ENCODE measurements at places on chromosomes 13 and 19.

DNA sequence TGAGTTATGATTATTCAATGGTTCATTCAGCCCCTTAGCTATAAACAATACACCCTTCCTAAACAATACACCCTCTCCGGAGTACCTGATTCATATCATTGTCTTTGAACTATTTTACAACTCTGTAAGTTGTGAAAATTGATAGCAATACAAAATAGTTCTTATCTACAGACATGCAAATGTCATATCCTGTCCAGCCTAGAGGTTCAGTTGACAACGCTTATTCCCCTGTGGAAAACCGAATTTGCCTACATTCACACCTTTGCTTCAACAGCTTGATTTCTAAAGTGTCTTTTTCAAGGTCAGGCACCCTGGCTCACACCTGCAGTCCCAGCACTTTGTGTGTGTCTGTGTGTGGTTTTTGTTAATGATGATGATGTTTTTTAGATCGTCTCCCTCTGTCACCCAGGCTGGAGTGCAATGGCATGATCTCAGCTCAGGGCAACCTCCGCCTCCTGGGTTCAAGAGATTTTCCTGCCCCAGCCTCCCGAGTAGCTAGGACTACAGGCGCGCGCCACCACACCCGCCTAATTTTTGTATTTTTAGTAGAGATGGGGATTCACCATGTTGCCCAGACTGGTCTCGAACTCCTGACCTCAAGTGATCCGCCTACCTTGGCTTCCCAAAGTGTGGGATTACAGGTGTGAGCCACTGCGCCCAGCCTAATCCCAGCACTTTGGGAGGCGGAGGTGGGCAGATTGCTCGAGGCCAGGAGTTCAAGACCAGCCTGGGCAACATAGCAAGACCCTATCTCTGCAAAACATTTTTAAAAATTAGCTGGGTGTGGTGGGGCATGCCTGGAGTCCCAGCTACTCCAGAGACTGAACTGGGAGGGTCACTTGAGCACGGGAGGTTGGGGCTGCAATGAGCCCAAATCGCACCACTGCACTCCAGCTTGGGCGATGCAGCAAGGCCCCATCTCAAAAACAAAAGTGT is 9.6 kb downstream of the C19orf53 start:
- no peak overlapping the region for H3K27ac ChIP-seq
- H3K36me3 ChIP-seq: peaks cover 8% of the 10 kb centered on the region
- no peaks in the 10 kb centered on the region for H3K27me3 ChIP-seq
- no peak overlapping the region for H3K4me3 ChIP-seq
- no peak for DNase-seq

DNA sequence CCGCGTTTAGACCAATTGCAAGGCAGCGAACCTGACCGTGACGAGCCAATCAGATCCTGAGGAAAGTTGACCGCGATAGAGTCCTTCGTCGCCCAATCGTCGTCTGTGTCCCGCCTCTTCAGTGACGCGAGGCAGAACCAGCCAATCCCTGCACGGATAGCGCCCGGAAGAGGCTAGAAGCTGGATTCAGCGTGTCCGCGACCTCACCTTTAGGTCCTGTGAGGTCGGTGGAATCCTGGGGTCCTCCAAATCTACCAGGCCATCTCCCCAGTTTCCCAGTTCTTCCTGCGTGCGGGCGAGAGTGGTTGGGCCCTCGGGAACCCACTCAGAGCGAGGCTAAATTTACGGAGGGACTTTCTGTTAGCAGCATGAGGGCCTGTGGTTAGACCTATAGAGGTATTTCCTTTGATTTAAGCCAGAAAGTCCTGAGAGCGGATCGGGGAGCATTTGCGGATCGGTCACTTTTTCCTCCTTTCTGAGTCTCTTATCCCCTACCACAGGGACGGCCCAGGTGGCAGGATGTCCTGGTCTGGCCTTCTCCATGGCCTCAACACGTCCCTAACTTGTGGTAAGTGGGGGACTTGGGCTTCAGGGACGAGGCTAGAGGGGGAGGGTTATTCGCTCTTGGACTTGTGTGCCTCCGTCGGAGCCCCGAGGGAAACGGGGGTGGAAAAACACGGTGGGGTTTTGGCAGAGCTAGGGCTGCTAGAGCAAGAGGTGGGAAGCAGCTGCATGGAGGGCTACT is at the start of gene MRPS12:
Gene MRPS12 (plus strand): TSS at position 169 of the 745 bp plus-strand sequence. CDS start 351 bp downstream, at position 520.
- peaks cover 51% of the 10 kb centered on the region for H3K4me1 ChIP-seq
- peaks cover 40% of the 10 kb centered on the region for H3K36me3 ChIP-seq
- peak; percentile 98 for DNase-seq
- peak within 1 kb of the TSS; percentile 95 for H3K4me3 ChIP-seq
- H3K27ac ChIP-seq: peak within 1 kb of the TSS; percentile 99

DNA sequence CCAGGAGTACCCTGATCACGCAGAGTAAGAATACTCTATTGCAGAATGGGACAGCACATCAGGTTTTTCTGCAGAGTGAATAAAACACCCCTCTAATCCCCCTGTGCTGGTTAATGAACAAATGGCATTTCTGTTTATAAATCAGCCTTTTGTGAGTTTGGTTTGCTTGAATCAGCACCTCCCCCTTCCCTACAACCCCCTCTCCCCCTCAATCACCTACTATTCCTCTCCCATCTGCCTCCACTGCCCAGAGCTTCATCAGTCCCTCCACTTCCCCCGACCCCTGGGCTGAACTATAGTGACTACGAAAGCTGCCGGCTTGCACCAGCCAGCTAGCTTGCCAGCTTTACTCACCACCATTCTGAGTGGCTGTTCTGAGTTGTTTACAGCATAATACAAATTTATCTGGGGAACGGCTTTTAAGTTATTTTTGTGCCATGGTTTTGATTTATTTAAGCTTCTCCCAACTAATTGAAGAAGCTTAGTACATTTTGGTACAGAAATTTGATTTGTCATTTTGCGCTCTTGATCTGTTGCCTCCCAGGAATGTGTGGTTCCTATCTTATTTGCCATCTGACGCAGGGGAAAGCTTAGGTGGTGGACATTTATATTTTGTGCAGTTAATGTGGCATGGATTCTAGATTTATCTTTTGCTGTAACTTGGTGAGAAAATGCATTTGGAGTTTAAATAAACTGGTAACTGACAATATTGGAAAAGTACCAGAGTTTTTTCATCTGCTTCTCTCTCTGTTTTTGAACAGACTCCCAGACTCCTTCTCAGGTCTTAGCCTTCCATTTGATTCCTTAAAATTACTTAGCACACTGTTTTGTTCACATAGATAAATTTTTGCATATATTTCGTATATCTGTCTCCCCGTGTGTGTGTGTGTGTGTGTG is 41.7 kb upstream of the WDFY2 start:
- H3K4me1 ChIP-seq: peaks cover 3% of the 10 kb centered on the region
- H3K36me3 ChIP-seq: no peaks in the 10 kb centered on the region
- peaks cover 4% of the 10 kb centered on the region for H3K27me3 ChIP-seq
- no peak overlapping the region for H3K27ac ChIP-seq

DNA sequence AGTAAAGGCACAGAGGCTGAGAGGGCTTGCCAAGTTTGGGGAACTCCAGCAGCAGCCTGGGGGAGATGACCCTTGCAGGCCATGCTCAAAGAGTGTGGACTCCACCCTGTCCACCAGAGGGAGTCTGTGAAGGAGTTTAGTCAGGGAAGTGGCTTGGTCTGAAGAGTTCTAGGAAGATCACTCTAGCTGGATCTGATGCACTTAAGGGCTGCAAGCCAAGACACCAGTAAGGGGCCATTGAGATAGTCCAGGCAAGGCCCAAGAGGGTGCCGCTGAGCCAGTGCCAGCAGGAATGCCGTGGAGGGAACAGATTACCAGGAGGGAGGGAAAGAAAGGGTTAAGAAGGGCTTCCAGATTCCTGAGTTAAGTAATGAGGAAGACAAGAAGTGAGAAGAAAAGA is 68.7 kb downstream of the ZAR1L start:
- no peaks in the 10 kb centered on the region for H3K27me3 ChIP-seq
- H3K27ac ChIP-seq: no peak overlapping the region
- H3K4me3 ChIP-seq: no peak overlapping the region
- H3K36me3 ChIP-seq: no peaks in the 10 kb centered on the region
- DNase-seq: peak; percentile 17

- peaks cover 24% of the 10 kb centered on the region for H3K27me3 ChIP-seq
- H3K36me3 ChIP-seq: peaks cover 3% of the 10 kb centered on the region
- DNase-seq: no peak
- H3K4me3 ChIP-seq: no peak overlapping the region
- H3K4me1 ChIP-seq: peaks cover 16% of the 10 kb centered on the region
These were observed 5.7 kb downstream of the SLITRK1 start for GRCh38 chr13:83876546-83876945.

- H3K4me3 ChIP-seq: no peak overlapping the region
- no peaks in the 10 kb centered on the region for H3K27me3 ChIP-seq
- H3K4me1 ChIP-seq: peaks cover 31% of the 10 kb centered on the region
These were observed 761 bp upstream of the YJEFN3 start for GRCh38 chr19:19527674-19528625.

Data from stimulated activated naive B cell treated with anti-CD40 and anti-IgM and Interleukin-4, amounts not matched to agents 10 μg/mL and 1 μg/mL and 100 μg/mL, for 72 hours (primary cell).